Kidney capillary endothelial cell (primary cell): ENCODE measurements at places on chromosomes 6 and 20.

- peak; percentile 94 for DNase-seq
These were observed 10.0 kb downstream of the SLCO4A1 start for GRCh38 chr20:62652041-62652893.

DNA sequence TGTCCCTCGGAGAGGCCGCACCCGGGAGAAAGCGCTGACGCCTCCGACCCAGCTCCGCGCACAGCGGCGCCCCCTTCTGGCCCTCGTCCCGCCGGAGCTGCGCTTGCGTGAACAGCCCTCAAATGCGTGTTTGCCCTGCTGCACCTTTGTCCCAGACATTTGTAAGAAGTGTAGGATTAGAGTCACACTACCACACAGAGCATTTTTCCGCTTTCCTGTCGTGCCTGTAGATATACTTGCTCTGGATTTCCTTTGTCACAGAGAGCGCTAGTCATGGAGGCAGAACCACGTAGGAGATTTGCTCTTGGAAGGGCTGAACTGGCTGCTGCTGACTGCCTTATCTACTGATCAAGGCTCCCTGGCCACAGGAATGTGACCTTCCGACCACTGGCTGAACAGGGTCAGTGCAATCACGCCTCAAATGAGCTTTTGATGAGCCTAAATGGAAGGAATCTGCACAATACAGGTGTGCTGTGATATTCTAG lies 62.3 kb downstream of the PAX1 start:
- DNase-seq: no peak

- DNase-seq: no peak
These were observed 30.4 kb downstream of the KDM1B start for GRCh38 chr6:18185624-18186023.

DNA sequence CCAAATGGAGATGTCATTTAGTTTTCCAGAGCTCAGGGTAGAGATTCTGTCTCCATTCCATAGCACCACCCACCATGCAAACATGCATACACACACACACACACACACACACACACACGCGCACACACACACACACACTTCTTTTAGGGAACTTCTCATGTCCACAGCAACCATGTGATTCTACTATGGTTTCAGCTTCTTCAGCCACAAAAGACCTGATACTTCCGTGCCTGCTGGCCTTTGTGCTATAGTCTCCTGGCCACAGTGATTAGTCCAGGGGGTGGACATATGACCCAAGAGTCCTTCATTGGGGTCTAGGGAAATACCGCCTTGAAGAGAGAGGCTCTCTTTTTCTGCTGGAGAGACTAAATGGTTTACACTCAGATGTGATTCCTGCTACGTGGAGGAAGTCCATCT lies 53.5 kb downstream of the CARMIL1 start:
- DNase-seq: no peak

DNA sequence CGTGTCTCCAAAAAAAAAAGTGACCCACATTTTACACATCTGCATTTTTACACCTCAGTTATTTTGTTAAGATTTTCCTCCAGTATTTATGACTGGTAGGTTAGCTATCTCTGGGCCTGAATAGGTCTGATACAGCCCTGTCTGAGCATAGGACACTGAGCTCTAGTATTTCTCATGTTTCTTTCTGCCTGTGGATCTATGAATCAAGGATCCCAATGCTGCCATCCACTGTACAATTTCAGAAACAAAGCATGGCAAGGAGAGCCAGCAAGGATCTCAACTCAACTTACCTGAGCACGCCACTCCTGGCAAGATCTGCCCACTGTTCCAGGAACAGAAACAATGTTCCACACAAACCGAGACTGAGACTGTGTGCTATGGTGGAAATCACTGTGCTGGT lies 36.4 kb upstream of the ENPP5 start:
- no peak for DNase-seq

DNA sequence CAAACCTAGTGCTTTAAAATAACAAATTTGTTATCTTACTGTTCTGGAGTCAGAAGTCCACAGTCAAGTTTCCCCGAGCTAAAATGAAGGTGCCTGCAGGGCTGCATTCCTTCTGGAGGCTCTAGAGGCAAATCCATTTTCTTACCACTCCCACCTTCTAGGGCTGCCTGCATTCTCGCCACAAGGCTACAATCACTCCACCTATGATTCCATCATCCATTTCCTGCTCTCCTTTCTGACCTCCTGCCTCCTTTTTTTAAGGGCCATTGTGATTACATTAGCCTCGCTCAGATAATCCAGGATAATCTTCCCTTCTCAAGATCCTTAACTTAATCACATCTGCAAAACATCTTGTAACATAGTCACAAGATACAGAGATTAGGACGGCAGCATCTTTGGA lies 42.4 kb upstream of the SIRT5 start:
- no peak for DNase-seq

DNA sequence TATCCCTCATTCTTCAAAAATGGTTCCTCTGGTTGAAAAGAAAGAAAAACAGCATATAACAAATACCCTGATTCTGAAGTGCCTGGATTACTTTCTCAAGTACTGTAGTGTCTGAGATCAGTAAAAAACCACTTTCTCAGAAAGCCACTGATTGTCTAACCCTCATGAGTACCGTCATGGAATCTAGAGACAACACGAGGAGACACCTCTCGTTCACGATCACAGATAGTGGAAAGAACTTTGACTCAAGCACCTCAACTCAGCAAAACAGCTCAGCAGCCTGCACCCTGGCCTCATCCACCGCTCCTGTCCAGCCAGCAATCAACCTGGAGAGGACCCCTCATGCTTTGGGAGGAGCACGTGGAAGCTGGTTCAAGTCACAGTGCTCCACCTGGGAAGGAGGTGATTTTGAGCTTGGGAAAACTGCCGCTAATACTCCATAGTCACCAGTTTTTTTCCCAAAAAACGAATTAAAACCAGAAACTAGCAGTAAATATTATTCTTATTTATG lies 1.0 kb downstream of the SCML4 start:
- no peak for DNase-seq
